ENCODE measurements at places on chromosomes 11 and 22. TPM values are rescaled to one million over a fixed set of nuclear protein-coding genes. Genes with fewer than 3 reads are reported as not detected.

Gene RAB38
- 3.1 TPM for total RNA-seq

Gene ANO5
- total RNA-seq, result not detected

GRCh38 chr11:10727146-10727851 lies 23.7 kb upstream of the CTR9 start:
- DNase-seq, result no peak
- no peaks in the 10 kb centered on the region for H3K36me3 ChIP-seq
- no peak overlapping the region for H3K4me3 ChIP-seq

DNA sequence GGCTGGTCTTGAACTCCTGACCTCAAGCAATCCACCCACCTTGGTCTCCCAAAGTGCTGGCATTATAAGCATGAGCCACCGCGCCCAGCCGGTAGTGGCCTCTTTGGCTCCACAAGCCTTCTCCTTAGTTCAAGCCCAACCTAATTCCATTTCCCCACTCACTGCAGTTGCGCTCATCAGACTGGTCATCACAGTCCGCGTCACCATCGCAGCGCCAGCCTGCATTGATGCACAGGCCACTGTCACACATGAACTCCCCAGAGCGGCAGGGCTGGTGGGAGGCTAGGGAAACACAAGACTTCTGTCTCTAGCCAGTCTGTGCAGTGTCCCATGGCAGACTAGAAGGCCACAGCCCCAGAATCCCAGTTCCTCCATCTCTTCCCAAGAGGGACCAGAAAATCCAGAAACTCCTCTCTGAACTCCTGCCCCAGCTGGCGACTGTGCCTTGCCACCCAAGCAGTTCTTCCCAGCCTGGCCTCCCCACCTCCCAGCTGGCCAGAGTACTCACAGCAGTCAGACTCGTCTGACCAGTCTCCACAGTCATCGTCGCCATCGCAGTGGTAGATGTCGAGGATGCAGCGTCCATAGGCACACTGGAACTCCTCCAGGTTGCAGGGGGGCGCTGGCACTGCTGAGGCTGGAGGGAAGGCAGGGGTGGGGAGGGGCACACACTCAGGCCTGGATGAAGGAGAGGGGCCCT lies 19.8 kb downstream of the LRP4 start:
- H3K27me3 ChIP-seq, result no peaks in the 10 kb centered on the region
- no peaks in the 10 kb centered on the region for H3K36me3 ChIP-seq
- DNase-seq, result no peak
- H3K4me3 ChIP-seq, result no peak overlapping the region

Gene PKDREJ
- not detected for total RNA-seq

Gene UCP3
- 2.8 TPM for total RNA-seq

DNA sequence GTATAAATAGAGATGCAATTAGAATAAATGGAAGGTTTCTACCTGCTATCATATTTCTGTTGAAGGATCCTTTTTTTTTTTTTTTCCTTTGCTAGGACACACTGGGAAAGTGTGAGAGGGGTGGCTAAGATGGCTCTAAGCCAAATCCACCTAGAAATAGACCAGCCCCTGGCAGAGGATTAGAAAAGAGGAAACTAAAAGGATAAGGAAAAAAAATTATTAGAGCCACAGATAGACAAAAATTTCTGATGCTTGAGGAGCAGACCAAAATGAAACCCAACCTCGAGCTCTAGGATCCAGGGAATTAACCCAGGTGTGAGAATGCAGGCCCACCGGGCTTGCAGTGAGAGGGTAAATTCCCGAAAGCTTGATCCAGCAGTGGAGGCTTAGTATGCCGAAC lies 262.3 kb downstream of the CADM1 start:
- H3K4me3 ChIP-seq, result no peak overlapping the region
- no peaks in the 10 kb centered on the region for H3K36me3 ChIP-seq
- no peaks in the 10 kb centered on the region for H3K4me1 ChIP-seq
- no peaks in the 10 kb centered on the region for H3K27me3 ChIP-seq

Gene KDM4D
- total RNA-seq, result 1.6 TPM

- H3K36me3 ChIP-seq, result no peaks in the 10 kb centered on the region
- H3K27ac ChIP-seq, result no peak overlapping the region
- H3K4me3 ChIP-seq, result no peak overlapping the region
- no peaks in the 10 kb centered on the region for H3K27me3 ChIP-seq
- DNase-seq, result no peak
- H3K4me1 ChIP-seq, result no peaks in the 10 kb centered on the region
Observed at GRCh38 chr11:12410006-12410728, 32.8 kb downstream of the PARVA start.

DNA sequence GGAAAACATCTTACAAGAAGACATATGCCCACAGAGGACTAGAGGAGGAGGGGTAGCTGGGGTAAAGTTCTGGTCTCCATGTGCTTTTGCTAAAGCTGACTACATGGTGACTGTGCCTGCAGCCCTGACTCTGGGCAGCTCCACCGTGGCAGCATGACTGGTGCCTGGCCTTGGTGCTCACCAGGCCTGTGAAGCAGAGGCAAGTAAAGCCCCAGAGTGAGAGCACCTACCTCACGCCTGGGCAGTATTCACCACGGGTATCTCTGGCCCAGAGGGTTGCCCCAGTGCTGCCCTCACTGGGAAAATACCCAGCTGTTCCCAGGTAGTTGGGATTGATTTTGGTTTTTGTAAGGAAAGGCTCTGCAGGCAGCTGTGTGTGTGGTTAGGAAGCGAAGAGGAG lies 78.3 kb downstream of the CTTN start:
- H3K27me3 ChIP-seq, result no peaks in the 10 kb centered on the region
- no peaks in the 10 kb centered on the region for H3K4me1 ChIP-seq
- H3K36me3 ChIP-seq, result no peaks in the 10 kb centered on the region
- DNase-seq, result no peak
- no peak overlapping the region for H3K4me3 ChIP-seq

GRCh38 chr11:94876645-94877442 lies 96.5 kb downstream of the CWC15 start:
- DNase-seq, result peak; percentile 49
- H3K4me3 ChIP-seq, result no peak overlapping the region

GRCh38 chr22:49406047-49406650 lies 421.5 kb downstream of the BRD1 start:
- no peak overlapping the region for H3K27ac ChIP-seq
- H3K36me3 ChIP-seq, result no peaks in the 10 kb centered on the region
- no peak overlapping the region for H3K4me3 ChIP-seq
- no peaks in the 10 kb centered on the region for H3K4me1 ChIP-seq
- no peaks in the 10 kb centered on the region for H3K27me3 ChIP-seq

Gene GLYATL2
- not detected for total RNA-seq

- no peaks in the 10 kb centered on the region for H3K36me3 ChIP-seq
- no peak for DNase-seq
- no peak overlapping the region for H3K27ac ChIP-seq
- H3K4me1 ChIP-seq, result no peaks in the 10 kb centered on the region
- no peak overlapping the region for H3K4me3 ChIP-seq
- no peaks in the 10 kb centered on the region for H3K27me3 ChIP-seq
Observed at GRCh38 chr22:49576241-49577141, 251.2 kb downstream of the BRD1 start.

DNA sequence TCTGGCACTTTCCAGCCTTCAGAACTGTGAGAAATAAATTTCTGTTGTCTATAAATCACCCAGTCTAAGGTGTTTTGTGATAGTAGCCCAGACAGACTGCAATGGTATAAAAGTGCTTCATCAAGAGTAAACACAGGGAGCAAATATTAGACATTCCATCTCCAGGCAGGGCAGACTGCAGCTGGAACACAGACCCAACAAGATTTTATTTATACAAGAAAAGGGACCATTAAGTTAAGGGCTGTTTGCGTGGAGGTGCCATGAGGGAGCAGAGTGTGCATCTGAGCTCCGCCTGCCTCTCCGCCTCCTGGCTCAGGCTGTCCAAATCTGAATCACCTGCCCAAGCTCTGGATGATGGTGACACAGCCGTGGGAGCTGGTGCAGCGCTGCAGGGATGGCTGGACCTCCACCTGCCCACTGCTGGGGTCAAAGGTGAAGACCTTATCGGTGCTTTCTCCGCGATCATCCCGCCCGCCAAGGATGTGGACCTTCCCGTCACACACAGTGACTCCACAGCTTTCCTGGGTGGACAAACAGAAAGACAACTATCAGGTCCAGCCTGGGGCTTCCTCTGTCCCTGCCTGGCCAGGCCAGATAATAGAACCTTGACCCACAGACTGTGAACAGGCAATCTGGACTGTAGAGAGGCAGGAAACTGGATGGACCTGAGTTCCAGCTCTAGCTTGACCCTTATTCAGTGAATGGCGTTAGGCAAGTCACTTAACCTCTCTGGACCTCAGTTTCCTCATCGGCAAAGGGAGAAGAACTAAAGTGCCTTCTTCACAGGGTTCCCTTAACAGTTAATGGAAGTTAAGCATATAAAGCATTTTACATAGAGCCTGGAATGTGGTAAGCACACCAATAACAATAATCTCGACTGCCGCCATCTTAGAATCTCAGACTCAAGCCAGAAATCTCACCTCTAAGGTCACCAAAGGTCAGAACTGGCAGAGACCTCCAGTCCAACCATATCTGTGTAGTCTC lies 10.5 kb downstream of the KLHL35 start:
- H3K27ac ChIP-seq, result no peak overlapping the region
- H3K4me3 ChIP-seq, result no peak overlapping the region
- peaks cover 8% of the 10 kb centered on the region for H3K36me3 ChIP-seq
- no peaks in the 10 kb centered on the region for H3K4me1 ChIP-seq

Gene KCNQ1OT1
- 0.20 TPM for total RNA-seq

GRCh38 chr22:47029244-47030074 lies 267.0 kb downstream of the TBC1D22A start:
- H3K27ac ChIP-seq, result no peak overlapping the region
- H3K36me3 ChIP-seq, result no peaks in the 10 kb centered on the region
- H3K4me1 ChIP-seq, result no peaks in the 10 kb centered on the region
- DNase-seq, result peak; percentile 37

DNA sequence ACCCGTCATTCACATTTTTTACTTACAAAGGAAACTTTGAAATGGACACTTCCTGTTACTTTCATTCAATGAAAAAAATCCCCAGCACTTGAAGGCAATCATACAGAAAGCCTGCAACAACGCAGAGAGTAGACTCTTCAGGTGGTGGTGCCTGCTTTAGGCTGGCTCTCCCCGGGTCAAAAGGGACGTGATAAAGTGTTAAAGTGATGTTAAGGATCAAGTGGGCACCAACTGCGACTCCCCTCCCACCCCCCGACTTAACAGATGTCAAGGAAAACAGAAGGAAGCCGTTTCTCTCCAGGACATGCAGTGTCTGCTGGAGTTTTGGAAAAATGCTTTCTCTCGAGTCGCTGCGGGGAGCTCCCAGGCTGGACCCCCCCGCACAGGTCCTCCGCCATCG lies 414 bp upstream of the PNPLA3 start:
- peak overlapping the region; percentile 29 for H3K4me3 ChIP-seq
- DNase-seq, result no peak
- peaks cover 8% of the 10 kb centered on the region for H3K27me3 ChIP-seq
- H3K27ac ChIP-seq, result no peak overlapping the region
- no peaks in the 10 kb centered on the region for H3K36me3 ChIP-seq

Gene OR51B2
- not detected for total RNA-seq

Gene RBX1
- 88.8 TPM for total RNA-seq

GRCh38 chr11:1070594-1071462 lies 3.8 kb upstream of the MUC2 start:
- H3K27ac ChIP-seq, result no peak overlapping the region
- H3K36me3 ChIP-seq, result no peaks in the 10 kb centered on the region
- no peaks in the 10 kb centered on the region for H3K27me3 ChIP-seq
- H3K4me1 ChIP-seq, result no peaks in the 10 kb centered on the region
- DNase-seq, result no peak

Gene SAAL1
- 46.5 TPM for total RNA-seq

- DNase-seq, result no peak
- H3K27me3 ChIP-seq, result no peaks in the 10 kb centered on the region
- H3K27ac ChIP-seq, result no peak overlapping the region
- H3K4me1 ChIP-seq, result no peaks in the 10 kb centered on the region
- H3K36me3 ChIP-seq, result no peaks in the 10 kb centered on the region
Observed at GRCh38 chr11:64378335-64378880, 19.4 kb downstream of the RPS6KA4 start.

GRCh38 chr22:37283393-37283937 lies 1.2 kb downstream of the CYTH4 start:
- H3K27me3 ChIP-seq, result no peaks in the 10 kb centered on the region
- peaks cover 14% of the 10 kb centered on the region for H3K36me3 ChIP-seq
- DNase-seq, result peak; percentile 66

DNA sequence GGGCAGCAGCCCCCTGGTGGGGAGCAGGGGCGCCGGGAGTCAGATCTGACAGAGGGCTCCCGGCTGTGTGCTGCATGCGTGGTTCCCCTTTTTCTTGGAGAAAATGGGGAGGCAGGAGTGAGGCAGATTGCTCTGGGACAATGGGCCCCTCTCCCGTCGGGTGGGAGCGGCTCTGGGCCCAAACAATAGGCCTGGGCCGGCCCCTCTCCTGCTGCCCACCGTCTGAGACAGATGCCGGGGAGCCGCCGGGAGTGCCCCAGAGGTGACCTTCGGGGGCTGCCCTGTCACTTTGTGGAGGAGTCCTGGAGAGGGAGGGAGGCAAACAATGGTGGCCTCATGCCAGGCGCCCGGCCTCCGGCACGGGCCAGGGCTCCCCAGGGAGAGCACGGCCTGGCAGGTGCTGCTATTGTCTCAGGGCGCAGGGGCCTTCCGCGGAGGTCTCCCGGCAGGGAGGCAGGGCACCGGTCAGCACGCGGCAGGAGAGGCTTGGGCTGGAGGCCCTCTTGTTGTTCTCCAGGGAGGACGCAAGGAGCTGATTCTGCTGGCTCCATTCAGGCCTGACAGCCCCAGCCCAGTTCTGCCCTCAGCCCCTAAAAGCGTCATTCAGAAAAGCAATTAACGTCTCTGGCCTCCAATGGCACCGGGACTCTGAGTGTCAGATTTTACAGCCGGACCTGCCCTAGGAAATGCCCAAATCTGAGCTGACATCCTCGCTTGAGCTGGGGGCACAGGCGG lies 44.8 kb downstream of the SMIM38 start:
- no peak overlapping the region for H3K27ac ChIP-seq
- no peaks in the 10 kb centered on the region for H3K36me3 ChIP-seq
- H3K4me3 ChIP-seq, result no peak overlapping the region
- H3K27me3 ChIP-seq, result no peaks in the 10 kb centered on the region

Gene TPCN2
- total RNA-seq, result 12.3 TPM

Gene SHANK3
- total RNA-seq, result 0.07 TPM

Data from CD8-positive, alpha-beta memory T cell (primary cell).